ENCODE measurements at places on chromosomes 16 and 17.

- DNase-seq = no peak
Observed at GRCh38 chr16:57910696-57911095, 60.2 kb downstream of the CNGB1 start.

- no peak for DNase-seq
Observed at GRCh38 chr16:88016964-88017363, 65.7 kb downstream of the BANP start.

GRCh38 chr17:50953518-50953830, 87.3 kb upstream of the TOB1 start:
- DNase-seq = no peak

DNA sequence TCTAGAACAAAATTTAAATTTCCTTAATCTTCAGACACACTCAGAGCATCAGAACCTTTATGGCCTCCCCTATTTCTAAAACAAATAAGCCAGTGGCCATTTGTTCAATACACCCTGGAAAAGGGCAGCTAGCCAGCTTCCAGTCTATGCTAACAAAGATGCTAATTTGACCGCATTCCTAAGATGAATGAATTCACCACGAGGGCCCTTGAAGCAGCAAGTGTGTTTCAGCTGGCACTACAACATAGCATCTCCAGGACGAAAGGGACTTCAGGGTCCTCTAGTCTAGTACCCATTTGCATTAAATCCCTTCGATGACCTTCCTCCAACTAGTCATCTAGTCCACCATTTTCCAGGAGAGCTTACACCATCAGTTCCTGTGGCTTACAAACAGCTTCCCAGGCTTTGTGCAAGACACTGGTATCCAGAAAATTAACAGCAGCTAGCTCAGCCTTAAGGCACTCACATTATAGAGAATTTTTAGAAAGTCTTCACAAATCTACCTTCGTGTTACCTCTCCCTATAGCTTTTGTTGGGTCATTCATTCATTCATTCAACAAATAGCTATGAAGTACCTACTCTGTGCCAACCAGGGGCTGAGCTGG, 10.9 kb downstream of the KRT37 start:
- no peak for DNase-seq

DNA sequence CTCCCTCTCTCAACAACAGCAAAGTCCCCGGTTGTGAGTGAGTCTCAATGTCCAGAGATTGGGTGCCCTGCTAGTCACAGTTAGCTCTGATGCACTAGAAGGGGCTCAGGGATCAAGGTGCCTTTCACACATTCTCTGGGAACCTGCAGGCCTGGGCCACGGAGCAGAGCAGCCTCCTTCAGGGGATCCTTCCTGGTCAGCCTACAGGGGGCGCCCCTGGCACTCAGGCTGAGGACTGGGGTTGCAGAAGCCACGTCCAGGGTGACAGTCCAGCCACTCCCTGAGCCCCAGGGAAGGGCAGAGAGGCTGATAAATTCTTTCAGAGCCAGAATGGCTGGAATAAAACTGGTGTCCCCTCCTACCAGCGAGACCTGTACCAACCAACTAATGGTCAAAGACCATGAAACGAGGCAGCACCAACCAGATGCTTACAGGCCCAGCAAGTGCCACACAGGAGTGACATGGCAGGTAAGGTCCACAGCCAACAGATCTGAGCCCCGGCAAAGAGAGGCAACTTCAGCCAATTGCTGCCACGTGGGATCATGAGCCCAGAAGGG, 43.5 kb downstream of the ST3GAL2 start:
- no peak for DNase-seq

- no peak for DNase-seq
Observed at GRCh38 chr16:30185683-30186421, 2.5 kb downstream of the CORO1A start.

DNA sequence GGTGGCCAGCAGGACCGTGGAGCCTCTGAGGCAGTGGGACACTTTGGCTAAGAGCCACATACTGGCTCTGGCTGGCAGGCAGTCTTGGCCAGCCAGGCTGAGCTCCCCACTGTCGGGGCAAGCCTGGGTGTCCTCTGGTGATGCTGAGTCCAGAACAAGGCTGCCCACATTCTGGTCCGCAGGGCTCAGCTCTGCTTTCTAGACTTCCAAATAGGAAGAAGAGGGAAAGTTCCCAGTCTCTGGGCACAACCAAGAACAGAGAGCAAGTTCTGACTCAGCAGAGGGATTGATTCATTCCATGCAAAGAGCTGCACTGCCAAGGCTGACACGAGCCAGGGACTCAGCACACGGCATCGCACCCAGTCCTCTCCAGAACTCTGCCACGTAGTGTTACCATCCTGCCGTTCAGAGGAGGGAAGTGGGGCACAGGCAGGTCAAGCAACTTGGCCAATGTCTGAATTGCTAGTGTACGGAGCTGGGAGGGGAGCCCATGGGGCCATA, 58.9 kb downstream of the NOS2 start:
- no peak for DNase-seq

- DNase-seq = peak; percentile 32
Observed at GRCh38 chr16:52191531-52192134, 355.3 kb downstream of the TOX3 start.

Data from right kidney (tissue), 9 donors.